ENCODE measurements at places on chromosomes 11 and 22.

- DNase-seq = no peak
These were observed 4.4 kb upstream of the DAGLA start for GRCh38 chr11:61675826-61676225.

DNA sequence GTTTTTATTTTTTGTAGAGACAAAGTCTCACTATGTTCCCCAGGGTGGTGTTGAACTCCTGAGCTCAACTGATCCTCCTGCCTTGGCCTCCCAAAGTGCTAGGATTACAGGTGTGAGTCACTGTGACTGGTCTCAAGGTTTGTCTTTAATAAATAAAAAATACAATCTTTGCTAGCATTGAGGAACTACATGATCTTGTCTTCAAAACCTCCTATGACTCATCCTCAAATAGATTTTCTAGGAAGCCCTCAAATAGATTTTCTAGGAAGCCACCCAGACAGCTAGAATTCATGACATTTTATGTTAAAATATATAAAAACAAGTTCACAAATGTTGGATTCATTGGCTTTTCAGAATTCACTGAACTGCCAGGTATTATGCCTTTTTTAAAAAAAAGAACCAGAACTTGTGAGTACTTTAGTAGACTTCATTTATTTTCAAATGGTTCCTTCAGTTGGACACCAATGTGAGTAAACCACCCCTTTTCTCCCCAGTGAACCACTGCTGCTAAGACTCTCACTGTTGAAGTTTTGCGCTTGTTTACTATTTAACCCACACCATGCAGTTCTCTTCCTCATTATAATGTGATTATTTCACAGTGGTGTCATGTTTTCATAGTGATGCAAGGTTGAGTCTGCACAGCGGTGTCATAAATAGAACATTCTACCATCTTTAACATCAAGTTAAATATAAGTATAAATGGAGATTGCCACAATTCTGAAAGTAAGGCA lies 303.9 kb downstream of the CASP12 start:
- DNase-seq = peak; percentile 83

DNA sequence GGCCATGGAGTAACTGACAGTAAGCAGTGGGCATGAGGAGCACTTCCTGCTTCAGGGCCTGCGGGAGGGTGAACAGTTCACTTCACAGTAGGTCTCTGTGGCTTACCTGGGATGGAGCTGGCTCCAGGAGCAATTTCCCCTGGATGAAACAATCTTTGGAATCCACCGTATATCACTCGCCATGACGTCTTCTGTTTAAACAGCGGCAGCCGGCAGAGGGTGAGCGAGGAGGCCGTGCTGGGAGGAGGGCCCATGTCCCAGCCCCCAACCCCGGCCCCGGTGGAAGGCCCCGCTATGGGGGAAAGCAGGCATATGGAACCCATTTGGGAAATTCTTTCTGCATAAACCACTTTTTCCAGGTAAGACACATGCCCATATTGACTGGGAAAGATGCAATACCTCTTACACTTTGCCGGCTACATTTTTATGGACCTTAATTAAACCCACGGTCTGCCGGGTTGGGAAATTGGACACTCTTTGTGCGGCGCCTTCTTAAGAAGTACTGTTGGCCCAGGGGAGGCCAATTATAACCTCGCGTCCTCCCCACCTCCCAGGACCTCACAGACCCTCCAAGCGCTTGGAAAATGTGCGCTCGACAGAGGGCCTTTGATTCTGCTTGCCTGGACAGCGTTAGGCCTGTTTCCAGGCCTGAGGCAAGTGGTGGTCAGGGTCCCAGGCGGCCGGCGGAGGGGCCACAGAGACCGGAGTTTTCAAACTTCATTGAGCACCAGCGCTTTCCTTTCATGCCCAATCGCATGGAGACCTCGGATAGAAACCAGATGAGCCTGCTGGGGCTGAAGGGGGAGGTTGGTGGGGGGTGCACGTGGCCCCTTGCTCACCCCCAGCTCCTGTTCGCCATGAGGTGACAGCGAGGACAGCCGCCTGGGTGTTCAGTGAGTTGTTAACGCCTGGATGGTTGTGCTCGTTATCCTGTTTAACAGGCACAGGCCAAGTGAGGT lies 40.4 kb downstream of the SMIM38 start:
- DNase-seq = peak; percentile 16

DNA sequence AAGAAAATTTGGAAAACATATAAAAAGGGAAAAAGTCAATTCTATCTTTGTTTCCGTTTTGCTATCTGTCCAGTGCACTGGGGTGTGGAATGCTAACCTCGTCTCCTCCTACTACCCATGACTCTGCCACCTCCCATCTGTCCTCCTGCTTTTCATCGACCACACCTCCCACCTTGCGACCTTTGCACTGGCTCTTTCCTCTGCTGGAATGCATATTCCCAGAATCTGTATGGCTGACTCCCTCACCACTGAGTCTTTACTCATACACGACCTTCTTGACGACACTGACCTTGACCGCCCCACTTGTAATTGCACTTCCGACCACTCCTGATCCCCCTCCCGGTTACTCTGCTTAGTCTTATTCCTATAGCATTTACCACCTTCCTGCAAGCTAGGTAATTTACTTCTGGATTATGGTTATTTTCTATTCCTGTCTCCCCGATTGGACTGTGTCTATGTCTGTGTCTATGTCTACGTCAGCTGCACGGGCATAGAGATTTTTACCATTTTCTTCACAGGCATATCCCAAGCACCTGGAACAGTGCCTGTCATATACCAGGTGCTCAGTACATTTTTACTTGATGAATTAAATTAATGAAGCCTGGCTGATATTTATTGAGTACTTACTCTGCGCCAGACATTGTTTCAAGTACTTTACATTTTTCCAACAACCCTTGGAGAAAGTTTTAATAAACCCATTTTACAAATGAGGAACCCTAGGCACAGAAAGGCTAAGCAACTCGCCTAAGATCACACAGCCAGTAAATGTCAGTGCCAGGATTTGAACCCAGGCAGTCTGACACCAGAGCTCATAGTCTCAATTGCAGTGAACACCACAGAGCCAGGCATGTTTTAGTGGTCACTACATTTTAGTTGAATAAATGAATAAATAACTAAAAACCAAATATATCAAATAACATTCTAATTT lies 89.3 kb upstream of the SLC22A12 start:
- DNase-seq = no peak

DNA sequence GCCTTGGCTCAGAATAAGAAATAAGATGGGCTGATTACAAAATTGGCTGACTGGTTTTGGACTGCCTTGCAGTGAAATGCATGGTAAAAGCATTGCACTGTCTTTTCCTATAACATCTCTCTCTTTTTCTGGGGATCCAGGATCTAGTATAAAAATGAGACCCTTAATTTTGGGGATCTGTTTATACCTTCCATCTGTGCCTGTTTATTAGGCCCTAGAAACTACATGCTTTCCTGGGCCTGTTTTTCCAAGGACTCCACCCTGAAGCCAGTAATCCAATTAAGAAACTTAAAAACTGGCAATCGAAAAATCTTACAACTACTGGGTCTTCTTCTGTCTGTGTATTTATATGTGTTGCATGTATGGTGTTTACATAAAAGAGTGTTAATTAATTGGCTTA lies 14.5 kb downstream of the HORMAD2 start:
- no peak for DNase-seq

- no peak for DNase-seq
These were observed 4.2 kb downstream of the SCGB1C1 start for GRCh38 chr11:196786-197731.

GRCh38 chr22:37298748-37299495 lies 16.6 kb downstream of the CYTH4 start:
- DNase-seq = no peak

- DNase-seq = no peak
These were observed 58.7 kb upstream of the TNRC6B start for GRCh38 chr22:40118979-40119378.

DNA sequence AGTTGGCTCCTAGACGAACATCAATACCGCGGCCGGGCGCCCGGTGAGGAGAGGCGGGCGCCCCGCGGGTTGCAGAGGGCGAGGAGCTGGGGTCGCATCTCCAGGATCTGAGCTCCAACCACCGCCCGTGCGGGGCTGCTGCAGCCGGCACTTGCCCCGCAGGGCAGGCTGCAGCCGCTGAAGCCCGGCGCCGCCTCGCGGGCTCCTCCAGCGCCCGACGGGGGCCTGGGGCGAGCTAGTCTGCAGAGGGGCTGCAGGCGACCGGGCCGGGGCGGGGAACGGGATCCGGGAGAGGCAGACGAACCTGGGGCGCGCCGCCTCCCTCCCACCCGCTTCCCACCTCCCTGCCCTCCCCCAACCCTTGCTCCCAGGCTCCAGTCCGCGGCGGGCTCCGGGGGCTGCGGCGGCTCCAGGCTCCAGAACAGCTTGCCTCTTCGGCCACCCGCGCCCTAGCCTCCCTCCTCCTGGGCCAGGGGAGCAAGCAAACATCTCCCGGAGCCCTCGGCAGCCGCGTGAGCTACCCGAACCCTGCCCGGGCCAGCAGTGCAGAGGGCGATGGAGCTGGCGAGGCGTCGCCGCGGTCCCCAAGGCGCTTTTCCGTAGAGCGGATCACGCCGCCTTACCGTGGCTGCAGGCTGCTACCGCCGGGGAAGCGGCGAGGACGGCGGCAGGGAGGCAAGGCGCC lies 802 bp downstream of the TENM4 start:
- no peak for DNase-seq

GRCh38 chr11:112627588-112628045 lies 333.6 kb upstream of the NCAM1 start:
- DNase-seq = no peak

GRCh38 chr11:2417856-2418692 lies 17.5 kb downstream of the TSSC4 start:
- no peak for DNase-seq

DNA sequence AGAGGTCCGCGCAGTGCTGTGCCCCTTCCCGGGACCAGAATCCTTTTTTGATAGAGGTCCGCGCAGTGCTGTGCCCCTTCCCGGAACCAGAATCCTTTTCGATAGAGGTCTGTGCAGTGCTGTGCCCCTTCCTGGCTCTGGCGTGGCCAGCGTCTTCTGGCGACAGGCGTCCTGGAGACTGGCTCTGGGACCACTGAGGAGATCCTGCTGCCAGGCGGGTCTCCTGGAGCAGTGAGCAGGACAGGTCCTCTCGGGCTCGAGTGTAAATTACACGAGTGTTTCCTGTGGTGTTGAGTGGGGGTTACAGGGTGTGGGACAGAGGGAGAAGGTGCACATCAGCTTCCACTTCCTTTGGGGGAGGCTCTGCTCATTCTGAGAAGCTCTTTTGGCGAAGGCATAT lies 98.1 kb downstream of the TBC1D22A start:
- DNase-seq = no peak

- DNase-seq = no peak
These were observed 47.9 kb upstream of the IGSF9B start for GRCh38 chr11:134004496-134005172.

- no peak for DNase-seq
These were observed 120.3 kb upstream of the ZC3H12C start for GRCh38 chr11:109972939-109973338.

- DNase-seq = peak; percentile 40
These were observed 1056.1 kb downstream of the LRRC4C start for GRCh38 chr11:40403321-40403720.

- DNase-seq = no peak
These were observed 53.4 kb downstream of the DGCR2 start for GRCh38 chr22:19068784-19069271.

DNA sequence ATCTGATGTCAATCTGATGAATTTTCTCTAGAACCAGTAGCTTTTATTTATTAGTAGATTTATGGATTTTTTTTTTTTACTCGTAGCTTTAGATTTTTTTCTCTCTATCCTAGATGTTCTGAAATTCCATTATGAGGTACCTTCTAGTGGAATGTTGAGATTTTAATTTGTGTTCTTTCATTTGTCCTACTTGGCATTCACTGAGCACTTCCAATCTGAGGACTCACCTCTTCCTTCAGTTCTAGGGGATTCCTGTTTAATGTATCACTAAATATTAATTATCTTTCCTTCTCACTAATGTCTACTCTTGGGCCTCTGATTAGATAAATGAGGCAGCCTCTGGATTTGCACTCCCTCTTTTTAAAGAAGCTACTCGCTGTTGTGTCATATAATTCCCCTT lies 40.2 kb upstream of the WNT7B start:
- no peak for DNase-seq

- DNase-seq = no peak
These were observed 171.0 kb downstream of the NELL1 start for GRCh38 chr11:20840341-20840740.

DNA sequence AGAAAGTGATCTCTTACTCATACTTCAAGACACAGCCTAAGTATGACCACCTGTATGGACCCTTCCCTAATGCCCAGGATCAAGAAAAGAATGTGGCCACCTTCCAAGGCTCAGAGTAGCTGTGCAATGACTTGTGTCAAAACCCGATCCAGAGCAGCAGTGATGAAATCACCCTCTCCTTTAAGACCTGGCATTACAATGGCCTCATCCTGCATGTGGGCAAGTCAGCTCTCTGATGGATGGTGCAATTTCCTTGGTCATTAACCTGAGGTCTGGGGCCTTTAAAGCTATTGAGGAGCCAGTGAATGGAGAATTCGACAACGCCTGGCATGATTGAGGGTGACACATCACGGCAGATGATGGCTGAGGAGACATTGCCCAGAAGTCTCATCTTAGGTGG lies 9.1 kb upstream of the TUBA8 start:
- DNase-seq = peak; percentile 90

GRCh38 chr11:81870066-81870412 lies 863.6 kb downstream of the FAM181B start:
- DNase-seq = no peak

DNA sequence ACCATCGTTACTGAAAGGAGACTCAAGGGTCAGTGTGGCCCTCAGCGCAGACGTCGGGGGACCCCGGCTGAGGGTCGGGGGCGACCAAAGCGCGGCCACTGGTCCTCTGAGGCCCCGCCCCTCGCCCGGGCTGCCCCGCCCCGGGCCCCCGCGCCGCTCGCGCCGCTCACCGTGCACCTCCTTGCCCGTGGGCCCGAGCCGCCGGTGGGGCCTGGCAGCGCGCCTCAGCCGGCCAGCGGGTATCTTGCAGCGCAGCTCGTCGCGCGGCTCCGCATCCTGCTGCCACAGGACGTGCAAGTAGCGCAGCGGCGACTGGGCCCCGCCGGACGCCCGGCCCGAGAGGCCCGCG lies 419 bp downstream of the ANKRD54 start:
- no peak for DNase-seq

DNA sequence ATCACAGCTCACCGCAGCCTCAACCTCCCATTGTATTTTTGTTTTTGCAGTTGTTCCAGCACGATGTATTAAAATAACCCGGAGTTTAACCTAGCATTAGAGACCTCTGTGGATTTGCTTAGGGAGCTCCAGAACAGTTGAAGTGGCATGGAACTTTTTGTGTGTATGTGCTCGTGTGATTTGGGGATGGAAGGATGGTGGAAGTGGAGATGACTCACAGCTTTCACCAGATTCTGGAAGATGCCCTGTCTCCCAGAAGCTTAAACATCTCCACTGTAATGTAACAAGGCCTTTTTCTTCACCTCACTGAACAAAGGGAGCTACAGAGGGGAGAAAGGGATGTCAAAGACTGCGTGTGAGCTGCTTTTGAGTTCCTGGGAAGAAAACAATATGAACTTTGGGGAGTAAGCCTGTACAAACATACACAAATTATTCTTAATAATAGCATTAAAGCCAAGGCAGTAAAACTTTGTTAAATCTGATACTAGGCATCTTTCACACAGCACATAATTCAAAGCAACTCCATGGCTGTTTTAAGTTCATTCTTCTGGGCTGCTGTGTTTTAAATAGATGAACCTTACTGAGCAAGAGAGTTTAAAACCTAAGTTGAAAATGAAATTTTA lies 226.4 kb downstream of the ADAMTS15 start:
- peak; percentile 23 for DNase-seq

- DNase-seq = peak; percentile 68
These were observed 109.2 kb downstream of the TSPAN18 start for GRCh38 chr11:44835938-44836337.

- peak; percentile 90 for DNase-seq
These were observed 10.5 kb upstream of the MCHR1 start for GRCh38 chr22:40668611-40669411.

- peak; percentile 38 for DNase-seq
These were observed 40.4 kb upstream of the GRIK4 start for GRCh38 chr11:120471131-120471530.

Data from kidney tubule cell (primary cell).